ENCODE measurements at places on chromosomes 3 and 15. TPM values are rescaled to one million over a fixed set of nuclear protein-coding genes. Genes with fewer than 3 reads are reported as not detected.

Gene LYSMD2
- polyA plus RNA-seq = 7.4 TPM

Gene DAZL
- not detected for polyA plus RNA-seq

Gene NPAP1
- not detected for polyA plus RNA-seq

Gene PAQR5
- polyA plus RNA-seq = 0.06 TPM

Gene FAM174B
- 0.44 TPM for polyA plus RNA-seq

Gene TRA2B
- polyA plus RNA-seq = 132 TPM

Gene UBE2E1
- 150 TPM for polyA plus RNA-seq

Gene RBP2
- not detected for polyA plus RNA-seq

DNA sequence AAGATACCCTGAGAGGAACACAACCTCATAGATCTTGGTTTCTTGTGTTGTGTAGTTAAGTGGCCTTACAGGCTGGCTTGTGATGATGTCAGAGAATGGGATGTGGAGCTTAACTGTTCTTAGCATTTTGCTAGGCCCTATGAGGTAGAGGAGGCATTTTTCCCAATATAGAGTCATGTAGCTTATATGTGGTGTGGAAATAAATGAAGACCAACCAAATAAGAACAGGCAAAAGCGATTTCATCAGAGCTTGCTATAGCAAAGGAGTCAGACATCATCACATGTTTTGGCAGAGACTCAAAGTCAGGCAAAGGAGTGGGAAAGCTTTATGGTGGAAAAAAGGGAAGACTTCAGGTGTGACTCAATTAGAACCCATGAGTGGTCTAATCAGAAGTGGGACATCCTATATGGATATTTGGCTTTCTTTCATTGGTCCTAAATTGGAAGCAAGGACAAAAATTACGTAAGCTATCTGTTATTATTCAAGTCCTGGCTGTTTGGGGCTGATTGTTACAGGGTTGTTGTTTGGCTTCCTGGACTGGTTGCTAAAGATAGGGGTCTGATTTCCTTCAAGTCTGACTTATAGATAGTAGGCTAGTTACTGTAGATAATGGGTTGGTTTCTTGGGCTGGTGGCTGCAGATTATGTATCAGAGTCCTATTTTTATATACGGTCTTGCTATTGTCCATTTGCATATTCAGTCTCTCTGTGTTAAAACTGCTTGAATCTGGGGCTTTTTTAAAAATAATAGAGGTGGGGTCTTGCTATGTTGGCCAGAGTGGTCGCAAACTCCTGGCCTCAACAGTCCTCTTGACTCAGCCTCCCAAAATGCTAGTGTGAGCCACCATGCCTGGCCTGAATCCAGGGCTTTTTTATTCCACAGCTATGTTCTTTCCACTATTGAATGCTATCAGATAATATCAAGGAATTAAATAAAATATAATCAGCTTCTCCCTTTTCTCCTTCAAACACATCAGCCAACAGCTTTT, 30.3 kb upstream of the SETD2 start:
- DNase-seq = no peak

DNA sequence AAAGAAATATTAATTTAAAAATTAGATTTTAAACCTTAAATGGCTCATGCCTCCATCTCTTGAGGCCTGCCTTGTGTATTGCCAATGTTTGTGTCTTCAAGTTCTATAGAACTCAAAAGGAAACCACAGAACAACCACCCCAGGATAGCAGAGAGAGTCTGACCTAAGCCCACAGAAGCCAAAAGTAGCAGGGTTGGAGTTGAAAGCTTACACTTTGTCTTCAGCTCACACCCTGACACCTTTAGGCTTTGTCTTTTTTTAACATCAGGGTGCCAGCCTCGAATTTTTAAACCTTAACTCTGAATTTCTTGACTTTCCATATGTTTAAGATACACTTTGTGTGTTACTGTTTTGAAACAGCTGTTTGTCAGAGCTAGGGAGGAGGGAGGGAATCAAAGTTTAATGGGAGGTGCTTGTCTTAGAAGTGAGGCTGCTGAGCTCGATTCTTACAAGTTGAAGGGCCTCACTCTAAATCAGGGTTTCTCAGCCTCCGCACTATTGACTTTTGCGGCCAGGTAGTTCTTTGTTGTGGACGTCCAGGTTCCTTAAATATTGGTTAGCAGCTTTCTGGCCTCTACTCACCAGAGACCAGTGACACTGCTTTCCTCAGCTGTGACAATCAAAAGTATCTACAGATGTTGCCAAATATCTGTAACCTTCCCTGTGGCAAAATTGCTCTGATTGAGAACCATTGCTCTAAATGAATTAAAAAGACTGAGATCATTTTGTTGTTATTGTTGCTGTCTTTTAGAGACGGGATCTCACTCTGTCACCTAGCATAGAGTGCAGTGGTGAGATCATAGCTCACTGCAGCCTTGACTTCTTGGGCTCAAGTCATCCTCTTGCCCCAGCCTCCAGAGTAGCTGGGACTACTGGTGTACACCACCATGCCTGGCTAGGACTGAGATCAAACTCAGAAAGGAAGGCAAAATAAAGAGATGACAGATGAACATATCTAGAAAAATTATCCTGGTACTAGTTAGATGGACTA, 139.2 kb upstream of the EOMES start:
- DNase-seq = no peak

DNA sequence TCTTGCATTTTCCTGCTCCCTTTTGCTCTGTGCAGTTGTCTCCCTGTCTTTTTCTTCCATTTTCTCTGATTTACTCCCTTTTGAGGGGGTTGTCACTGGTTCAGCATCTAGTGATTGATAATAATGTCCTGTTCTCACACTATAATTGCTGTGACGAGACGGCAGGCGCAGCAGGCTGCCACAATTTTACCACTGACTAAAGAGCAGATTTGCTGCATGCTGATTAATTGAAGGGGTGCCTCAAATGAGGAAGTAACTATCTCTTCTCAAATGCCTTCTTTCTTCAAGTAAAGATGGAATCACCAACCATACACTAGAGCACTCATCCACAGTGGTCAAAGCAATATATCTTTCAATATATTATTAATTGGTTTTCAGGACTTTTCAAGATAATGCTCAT, 219.3 kb downstream of the CBLB start:
- DNase-seq = no peak

- DNase-seq = no peak
Measured at GRCh38 chr15:83930392-83931212, 276.7 kb downstream of the ADAMTSL3 start.

DNA sequence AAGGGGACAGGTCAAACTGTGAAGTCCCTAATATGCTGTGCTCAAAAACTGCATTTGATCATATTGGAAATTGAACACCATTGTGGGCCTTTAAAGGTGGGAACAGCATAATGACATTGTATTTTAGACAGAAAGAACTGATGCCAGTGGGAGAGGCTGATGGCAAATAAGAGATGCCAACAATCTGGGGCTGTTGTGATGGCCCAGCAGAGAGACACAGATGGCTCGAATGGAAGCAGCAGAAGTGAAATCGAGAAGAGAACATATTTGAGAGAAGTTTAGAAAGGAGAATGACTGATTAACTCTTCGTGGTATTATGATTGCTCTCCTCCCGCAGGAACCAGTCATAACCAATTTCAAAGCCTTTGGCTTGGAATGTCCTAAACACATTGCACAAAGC, 382.9 kb downstream of the MECOM start:
- no peak for DNase-seq

DNA sequence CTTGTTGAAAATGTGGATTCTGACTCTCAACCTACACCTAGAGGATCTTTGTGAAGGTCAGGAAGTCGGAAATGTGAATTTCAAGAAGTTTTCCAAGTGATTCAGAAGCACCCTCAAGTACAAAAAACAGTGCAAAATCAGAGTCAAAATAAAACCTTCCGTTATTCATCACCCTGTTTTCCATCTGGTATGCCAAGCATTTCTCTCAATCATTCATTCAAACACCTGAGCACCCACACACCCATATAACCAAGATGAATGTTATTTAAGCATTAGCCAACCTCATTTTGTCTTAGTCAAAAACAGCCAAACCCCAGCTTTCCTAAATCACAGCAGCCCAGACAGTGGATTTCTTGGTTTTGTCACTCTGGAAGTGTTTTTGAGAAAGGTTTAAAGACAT, 91.1 kb downstream of the OSBPL10 start:
- DNase-seq = no peak

DNA sequence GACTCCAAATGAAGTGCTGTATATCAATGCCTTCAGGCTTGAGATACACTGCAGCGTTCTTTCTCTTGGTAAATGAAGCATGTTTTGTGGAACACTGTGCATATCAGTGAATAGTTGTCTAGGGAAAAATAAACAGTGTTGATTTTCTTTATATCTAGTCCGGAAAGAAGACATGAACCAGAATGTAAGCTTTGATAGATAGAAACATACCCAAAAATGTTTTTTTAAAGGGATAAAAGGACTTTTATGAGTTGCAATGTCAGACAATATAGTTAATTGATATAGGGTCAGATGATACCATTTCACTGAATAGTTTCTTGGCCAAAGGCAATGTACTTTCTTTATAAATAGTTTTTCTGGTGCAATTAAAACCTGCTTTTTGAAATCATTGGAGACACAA, 1037.8 kb downstream of the OTOL1 start:
- DNase-seq = no peak

DNA sequence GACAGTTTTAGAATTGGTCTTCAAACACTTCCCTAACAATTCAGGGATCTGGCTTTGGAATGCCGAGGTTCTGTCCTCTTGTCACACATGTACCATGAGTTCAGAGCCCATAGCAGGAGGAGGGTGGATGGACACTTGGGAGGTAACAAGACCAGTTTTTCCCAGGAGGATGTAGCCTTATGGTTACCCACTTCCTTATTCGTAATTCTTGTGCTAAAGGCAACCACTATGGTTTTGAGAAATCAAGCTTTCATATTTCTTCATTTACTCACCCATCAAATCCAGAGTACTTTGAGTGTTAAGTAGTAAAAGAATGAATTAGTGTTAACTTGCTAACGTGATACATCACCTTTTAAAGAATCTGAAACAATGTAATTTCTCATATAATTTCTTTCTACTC, 479.6 kb upstream of the ALCAM start:
- no peak for DNase-seq

DNA sequence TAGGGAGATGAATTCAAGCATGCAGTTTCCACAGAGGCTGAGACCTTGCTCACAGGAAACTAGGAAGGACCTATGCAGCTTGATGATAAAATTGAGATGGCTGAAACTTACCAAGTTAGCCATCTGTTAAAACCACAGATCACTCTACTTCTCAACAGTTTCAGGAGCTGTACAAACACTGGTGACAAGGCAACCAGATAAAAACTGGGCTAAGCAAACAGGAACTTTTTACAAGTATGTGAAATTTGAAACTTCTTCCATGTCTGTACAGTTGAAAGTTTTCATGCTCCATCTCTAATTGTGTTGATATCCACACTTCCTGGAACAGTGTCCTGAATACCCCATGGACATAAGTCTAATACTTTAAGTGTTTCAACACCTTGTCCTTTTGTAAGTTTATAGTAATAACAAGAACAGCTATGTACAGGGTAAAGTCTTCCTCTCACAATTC, 78.2 kb downstream of the FAIM start:
- no peak for DNase-seq

DNA sequence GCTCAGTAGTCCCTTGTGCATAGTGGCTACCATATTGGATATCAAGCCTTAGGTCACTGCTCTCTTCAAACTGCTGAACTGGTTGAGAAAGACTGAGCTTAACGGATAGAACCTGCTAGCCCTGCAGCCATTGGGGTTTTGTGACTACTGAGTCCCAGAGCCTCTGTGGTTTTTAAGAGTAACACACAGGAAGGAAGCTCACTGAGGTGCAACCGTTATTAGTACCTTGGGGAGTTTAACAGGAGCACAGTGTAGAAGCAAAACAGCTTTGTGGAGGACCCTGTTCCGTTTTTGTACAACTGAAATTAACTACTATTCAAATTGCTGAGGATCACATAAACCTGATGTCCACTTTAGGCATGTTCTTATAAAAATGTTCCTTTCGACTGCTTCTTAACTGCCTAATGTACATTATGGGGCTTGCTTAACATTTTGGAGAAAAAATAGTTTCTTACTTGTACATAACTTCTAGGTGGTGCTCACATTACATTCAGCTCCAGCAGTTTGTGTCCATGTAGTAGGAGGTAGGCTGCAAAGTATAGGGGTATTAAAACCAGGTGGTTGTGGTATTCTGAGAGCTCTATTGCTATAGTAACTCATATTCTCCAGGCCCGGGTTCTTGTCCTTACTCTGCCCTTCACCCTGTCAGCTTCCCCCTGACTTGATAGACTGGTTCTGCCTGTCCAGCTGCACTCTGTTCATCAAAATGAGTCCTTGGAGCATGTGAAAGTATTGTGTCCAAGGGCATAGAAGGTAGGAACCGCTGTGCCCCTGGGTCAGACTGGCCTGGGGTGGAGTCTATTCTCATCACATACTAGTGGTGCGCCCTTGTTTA, 17.3 kb downstream of the PXK start:
- no peak for DNase-seq

GRCh38 chr3:114034787-114035545, 21.4 kb downstream of the CCDC191 start:
- no peak for DNase-seq

- peak; percentile 98 for DNase-seq
Measured at GRCh38 chr3:100600181-100601042, 9.0 kb upstream of the ADGRG7 start.

- DNase-seq = no peak
Measured at GRCh38 chr3:61719278-61719977, 158.1 kb downstream of the PTPRG start.

GRCh38 chr15:25057574-25057973, 102.8 kb downstream of the SNRPN start:
- DNase-seq = no peak

GRCh38 chr3:38553071-38553470, 56.9 kb downstream of the EXOG start:
- no peak for DNase-seq

DNA sequence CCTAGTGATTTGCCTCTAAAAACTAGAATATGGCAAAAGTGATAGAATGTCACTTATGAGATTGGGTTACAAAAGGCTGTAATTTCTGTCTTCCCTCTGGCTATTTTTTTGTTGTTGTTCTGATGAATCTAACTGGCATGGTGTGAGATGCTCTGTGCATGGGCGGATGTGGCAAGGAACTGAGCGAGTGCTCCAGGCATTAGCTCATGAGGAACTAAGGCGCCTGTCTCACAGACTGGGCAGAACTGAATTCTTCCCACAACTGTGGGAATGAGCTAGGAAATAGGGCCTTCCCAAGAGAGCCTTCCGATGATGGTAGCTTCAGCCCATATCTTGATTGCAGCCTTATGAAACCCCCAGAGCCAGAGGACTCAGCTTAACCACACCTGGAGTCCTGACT, 222.5 kb downstream of the NR2F2 start:
- no peak for DNase-seq

DNA sequence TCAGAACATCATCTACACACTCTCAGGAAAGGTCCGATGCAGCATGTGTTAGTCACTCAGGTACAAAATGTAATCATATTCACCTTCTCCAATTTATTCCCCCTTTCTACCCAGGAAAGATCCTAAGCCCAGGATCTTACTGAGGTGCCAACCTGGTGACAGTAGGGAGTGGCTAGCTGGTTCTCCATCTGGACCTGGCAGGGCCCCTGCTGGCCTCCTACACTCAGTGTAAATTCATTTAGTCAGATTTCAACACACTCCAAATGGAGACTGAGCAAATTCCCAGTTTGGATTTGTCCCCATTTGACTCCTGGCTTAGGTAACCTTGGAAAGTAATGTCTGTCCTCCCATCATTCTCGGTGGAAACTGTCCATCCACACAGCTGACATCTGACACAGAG, 47.3 kb downstream of the SYNPR start:
- no peak for DNase-seq
